Activated effector memory CD4-positive, alpha-beta T cell treated with Interleukin-2 at 50 U/mL for 16 hours (primary cell): ENCODE measurements at places on chromosomes 12 and 14.

DNA sequence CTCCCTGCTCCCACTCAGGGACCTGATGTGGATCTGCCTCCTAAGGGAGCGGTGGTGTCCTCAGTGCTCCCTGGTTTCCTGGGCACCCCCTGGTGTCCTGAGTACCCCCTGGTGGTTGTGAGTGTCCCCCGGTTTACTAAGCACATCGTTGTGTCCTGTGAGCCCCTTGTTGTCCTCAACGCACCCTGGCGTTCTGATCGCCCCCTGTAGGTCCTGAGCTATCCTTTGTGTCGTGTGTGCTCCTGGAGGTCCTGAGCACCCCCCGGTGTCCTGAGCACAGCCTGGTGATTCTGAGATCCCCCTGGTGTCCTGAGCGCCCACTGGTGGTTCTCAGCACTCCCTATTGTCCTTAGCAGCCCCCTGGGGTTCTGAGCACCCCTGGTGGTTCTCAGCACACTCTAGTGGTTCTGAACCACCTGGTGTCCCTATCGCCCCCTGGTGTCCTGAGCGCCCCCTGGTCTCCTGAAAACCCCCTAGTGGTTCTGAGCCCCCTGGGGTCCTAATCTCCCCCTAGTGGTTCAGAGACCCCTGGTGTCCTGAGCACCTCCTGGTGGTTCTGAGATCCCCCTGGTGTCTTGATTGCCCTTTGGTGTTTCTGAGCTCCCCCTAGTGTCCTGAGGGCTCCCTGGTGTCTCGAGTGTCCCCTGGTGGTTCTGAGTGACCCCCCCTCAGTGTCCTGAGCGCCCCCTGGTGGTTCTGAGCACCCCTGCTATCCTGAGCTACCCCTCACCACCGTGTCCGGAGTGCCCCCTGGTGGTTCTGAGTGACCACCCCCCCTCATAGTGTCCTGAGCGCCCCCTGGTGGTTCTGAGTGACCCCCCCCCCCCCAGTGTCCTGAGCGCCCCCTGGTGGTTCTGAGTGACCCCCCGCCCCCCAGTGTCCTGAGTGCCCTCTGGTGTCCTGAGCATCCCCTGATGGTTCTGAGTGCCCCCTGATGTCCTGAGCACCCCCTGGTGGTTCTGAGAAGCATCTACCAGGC is 615.1 kb downstream of the TMEM121 start:
- DNase-seq: no peak

GRCh38 chr14:106733771-106734170 is 1207.4 kb downstream of the TMEM121 start:
- DNase-seq: no peak

DNA sequence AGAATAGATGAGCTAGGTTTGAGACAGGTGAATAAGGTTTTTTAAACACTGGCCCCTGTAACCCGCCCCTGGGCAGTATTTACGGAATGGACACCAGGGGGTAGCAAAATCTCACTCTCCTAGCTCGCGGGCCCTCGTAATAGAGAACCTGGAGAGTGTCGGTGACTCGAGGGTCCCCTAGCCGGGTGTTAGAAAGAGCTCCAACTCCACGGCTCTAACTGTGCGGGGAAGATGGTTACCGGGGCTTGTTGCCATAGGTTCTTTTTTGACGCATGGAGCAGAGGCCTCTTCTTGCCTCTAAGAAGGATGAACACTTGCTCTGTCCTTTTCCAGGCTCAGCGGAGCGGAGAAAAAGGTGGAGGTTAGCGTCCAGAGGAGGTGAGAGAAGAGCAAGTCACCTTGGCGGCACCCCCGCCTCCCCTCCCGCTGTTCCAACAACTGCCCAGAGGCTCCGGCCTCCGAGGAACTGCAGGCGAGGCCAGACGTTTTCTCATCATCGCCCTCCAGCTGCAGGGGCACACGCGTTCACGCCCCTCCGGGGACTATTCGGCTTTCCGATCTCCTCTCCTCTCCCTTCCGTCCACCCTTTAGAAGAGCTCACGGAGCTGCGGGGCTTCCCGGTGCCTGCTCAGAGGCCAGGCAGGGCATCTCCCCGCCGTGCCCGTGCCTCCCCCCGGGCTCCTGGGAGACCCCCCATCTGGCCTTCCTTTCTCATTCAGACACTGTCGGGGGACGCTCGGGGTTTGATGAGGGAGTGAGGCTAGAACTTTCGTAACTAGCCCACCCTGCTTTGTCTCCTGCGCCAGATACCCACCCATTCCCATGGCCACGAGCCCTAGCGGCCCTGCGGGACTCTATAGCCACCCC is 1.4 kb upstream of the ARHGEF40 start:
- DNase-seq: no peak

- no peak for DNase-seq
These were observed 41.3 kb upstream of the HIF1A start for GRCh38 chr14:61654026-61654425.

DNA sequence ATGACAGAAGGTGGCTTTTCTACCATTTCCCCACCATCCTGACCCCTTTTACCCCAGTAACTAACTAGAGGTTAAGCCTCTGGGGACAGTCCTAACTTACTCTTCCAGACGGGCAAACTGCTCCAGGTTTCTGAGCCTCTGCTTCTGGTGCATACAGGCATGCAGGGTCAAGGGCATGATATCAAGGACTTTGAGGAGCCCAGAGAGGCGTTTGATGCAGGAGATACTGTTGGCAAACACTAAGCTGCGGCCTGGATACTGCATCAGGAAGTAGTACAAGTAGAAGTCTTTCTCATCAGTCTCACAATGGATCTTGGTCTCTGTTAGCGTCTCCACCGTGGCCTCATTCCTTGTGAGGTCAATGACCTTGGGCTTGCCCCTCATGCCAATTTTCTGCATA is 21.0 kb downstream of the DDX24 start:
- DNase-seq: no peak
